Effector memory CD4-positive, alpha-beta T cell (primary cell): ENCODE measurements at places on chromosomes 7 and 10.

GRCh38 chr10:121293110-121293509 is 305.1 kb downstream of the FGFR2 start:
- no peak for DNase-seq

- no peak for DNase-seq
Measured at GRCh38 chr7:47739301-47739875, 157.5 kb upstream of the TNS3 start.

DNA sequence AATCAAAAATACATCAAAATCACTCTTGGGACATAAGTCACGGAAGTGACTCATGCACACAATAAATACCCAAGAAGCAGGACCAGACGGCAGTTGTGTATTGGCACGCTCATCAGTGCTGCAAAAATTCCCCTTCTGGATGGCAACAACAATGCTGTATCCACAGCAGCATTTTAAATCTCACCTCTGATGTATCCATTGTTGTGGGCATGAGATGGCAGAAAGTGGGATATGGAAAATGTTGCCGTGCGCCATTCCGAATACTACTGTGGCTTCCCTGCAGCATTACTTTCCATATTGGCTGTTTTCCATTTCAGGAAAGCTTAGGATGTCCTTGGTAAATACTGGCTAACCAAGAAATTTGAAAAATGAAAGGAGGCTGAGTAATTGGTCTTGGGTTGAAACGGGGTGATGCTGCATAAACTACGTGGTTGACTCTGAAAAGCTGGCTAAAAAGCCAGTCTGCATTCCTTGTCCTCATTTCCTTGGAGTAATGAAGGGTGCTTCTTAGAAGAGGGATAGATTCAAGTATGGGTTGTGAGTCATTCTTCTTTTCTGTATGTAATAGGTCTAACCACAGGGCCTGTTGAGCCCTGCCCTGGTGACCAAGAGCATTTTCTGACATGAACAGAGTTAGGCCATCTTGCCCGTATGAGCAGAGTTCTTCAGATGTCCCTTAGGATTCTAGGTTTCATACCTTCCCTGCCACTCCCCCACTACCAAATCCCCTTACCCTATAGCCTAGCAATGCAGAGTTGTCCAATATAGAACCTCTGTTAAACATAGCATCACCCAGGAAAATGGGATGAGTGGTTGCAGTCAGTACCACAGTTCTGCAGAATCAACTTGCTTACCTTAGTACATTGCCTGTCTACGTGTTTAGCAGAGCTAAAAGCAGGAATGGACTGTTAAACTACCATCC is 36.3 kb upstream of the TOMM7 start:
- no peak for DNase-seq

- no peak for DNase-seq
Measured at GRCh38 chr7:43460733-43461348, 122.1 kb upstream of the STK17A start.

DNA sequence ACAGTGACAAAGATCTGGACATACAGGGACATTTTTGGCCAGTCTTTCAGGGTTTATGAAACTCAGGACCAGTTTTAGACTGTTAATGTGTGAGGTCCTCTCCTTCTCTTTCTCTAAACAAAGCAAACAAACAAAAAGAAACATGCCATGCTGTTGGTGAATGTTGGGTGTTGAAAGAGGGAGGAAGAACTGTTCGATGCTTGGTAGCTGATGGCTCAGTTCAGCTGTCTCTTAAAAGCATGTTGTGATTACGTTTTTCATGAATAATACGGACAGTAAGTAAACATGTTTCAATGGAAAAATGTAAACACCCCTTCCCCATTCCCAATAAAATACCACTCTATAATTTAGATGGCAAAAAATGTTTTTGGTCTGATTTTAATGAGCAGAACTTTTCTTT is 219.1 kb downstream of the SEC23IP start:
- no peak for DNase-seq

- DNase-seq = no peak
Measured at GRCh38 chr7:47520406-47520805, 61.5 kb downstream of the TNS3 start.

- no peak for DNase-seq
Measured at GRCh38 chr10:29772403-29772802, 137.6 kb upstream of the SVIL start.

DNA sequence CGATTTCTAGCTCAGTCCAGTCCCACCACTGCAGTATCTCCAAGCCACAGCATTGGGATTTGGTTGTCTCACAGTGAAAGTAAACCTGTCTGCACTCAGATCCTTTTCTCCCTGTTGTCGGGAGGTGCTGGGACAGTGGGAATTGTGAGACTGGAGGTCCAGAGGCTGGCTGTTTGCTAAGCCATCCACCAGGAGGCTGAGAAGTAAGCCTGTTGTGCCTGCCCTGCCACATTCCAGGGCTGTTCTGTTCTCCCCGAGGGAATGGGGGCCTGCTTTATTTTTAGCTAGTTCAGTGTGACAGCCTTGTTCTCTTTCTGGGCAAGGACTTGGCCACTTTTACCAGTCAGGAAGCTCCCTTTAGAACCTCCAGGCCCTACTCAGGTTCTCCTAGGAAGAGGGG is 54.9 kb downstream of the HK1 start:
- DNase-seq = no peak

DNA sequence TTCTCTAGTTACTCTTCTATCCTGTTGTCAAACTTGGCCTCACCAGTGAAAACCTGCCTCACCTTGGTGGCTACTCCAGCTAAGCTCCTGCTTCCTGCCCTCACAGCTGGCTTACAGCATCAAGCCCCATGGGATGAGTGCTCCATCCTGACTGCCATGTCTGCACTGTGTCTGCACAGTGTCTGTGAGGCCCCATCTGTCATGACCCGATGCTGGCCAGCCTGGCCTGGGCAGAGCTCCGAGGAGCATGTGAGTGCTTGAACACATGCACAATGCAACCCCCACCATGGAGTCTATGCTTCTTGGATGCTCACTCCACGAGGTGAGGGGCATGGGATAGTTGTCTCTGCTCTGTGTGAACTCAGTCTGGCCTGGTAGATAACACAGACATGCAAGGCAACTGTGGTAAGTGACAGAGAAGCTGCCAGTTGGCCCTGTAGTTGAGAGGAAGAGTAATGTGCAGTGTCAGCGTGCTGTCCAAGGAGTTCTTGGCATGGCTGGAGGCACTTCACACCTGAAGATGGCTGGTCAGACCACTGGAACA is 207.1 kb upstream of the ZNF32 start:
- DNase-seq = no peak

GRCh38 chr7:65809259-65809981 is 63.5 kb upstream of the VKORC1L1 start:
- no peak for DNase-seq

DNA sequence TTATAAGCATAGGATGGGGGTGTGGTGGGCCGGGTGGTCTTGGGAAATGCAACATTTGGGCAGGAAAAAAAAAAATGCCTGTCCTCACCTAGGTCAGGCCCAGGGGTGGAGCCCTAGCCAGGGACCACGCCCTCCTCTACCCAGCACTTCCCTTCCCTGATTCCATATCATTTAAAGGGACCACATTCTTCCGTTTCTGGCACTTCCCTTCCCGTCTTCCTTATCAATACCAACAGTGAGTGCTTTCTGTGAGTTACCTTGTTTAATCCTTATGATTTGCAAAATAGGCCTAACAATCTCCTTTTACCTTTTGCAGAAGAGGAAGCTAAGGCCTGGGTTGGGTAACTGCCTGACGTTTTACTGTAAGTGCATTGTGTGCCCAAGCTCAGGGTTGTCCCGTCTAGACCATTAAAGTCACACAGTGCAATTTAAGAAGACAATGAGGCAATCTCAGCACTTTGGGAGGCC is 16.7 kb upstream of the C10orf95 start:
- DNase-seq = no peak

GRCh38 chr10:34576797-34577196 is 238.3 kb downstream of the PARD3 start:
- no peak for DNase-seq

- no peak for DNase-seq
Measured at GRCh38 chr7:78377532-78377931, 579.0 kb downstream of the PHTF2 start.

DNA sequence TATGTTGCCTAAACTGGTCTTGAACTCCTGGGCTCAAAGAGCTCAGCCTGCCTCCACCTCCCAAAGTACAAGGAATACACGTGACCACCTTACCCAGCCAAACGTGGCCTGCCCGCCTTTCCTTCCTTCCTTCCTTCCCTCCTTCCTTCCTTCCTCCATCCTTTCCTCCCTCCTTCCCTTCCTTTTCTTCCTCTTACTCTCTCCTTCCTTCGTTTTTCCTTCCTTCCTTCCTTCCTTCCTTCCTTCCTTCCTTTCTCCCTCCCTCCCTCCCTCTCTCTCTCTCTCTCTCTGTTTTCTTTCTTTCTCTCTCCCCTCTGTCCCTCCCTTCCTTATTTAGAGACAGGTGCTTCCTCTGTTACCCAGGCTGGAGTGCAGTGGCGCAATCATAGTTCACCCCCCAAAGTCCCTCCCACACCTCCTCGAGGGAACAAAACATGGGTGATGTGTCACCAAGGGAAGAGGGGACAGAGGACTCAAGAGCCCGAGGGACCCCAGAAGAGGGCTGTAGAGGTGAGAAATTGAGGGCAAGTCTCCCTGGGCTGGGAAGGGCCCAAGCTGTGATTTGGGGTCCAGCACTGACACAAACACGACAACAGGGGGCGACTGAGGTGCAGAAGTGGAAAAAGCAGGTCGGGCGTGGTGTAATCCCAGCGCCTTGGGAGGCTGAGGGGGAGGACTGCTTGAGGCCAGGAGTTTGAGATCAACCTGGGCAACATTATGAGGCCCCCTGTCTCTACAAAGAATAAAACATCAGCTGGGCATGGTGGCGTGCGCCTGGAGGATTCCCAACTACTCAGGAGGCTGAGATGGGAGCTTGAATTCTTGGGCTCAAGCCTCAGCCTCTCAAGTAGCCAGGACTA is 28.1 kb downstream of the EPHB4 start:
- no peak for DNase-seq

DNA sequence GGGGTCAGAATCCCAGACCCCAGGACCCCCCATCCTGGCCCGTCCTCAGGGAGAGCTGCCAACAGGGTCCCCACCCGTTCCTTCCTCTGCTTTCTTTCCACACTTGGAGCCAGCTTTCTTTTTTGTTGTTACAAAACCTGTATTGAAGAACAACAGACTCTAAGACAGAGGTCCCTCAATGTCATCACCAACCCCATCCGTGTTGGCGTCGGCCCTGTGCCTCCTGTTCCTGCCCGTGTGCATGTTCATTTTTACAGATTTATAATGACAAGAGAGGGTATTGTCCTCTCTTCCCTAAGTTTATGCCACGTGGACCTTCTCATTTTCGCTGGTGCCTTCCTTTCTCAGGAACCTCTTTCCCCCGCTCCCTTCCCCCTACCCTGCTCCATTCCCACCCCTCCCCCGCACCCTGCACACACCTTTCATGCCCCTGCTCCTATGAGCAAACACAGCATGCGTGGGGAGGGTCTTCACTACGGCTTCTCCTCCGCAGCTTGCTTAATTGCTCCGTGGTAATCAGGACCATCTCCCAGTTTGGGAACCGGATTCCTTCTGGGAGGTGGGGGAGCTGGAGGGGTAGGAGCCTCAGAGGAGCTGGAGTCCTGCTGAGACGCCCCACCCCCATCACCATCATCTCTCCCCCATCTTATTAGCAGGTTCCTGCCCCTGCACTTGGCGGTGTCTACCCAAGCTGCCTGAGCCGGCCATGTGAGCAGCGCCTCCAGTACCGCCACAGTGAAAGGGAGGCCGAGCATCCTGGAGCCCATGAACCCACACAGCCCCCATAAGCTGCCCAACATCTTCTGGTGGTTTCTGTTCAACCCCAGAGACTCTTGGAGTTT is 88.0 kb upstream of the INSIG1 start:
- no peak for DNase-seq

GRCh38 chr10:26978519-26978918 is 117.8 kb upstream of the ABI1 start:
- no peak for DNase-seq
